ENCODE measurements at places on chromosomes 2 and 18. TPM values are rescaled to one million over a fixed set of nuclear protein-coding genes. Genes with fewer than 3 reads are reported as not detected.

COLEC12 gene
- total RNA-seq: 54.9 TPM

EPHA4 gene
- 20.8 TPM for total RNA-seq

UGT1A3 gene
- not detected for total RNA-seq

DNA sequence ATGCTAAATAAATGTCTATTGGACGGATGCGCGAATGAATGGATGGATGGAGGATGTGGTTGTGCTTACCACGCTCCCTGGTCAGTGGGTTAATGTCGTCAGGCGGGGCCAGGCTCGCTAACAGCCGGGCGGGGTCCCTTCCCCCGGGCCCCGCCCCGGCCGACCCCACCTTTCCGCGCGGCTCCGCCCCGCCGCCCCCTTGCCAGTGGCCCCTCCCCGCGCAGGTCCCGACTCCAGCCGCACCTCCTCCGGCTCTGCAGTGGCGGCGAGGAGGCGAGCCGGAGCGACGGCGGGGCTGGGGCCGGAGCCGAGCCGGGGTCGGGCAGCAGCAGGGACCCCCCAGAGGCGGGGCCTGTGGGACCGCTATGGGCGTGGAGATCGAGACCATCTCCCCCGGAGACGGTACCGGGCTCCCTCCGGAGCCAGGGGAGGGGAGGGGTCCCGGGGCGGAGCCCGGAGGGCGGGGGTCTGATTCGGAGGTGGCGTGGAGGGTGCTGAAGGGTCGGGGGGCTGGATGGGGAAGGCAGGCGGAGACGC lies at the start of gene FKBP1B:
Gene FKBP1B (plus strand): TSS at position 257 of the 537 bp plus-strand sequence. CDS start 109 bp downstream, at position 366.
- DNase-seq: no peak

- peak; percentile 62 for DNase-seq
Measured at GRCh38 chr2:239283961-239284795, 116.6 kb downstream of the HDAC4 start.

GRCh38 chr18:37313624-37314023 lies 252.0 kb downstream of the CELF4 start:
- no peak for DNase-seq

- peak; percentile 85 for DNase-seq
Measured at GRCh38 chr2:1886405-1886992, 142.2 kb upstream of the PXDN start.

DNA sequence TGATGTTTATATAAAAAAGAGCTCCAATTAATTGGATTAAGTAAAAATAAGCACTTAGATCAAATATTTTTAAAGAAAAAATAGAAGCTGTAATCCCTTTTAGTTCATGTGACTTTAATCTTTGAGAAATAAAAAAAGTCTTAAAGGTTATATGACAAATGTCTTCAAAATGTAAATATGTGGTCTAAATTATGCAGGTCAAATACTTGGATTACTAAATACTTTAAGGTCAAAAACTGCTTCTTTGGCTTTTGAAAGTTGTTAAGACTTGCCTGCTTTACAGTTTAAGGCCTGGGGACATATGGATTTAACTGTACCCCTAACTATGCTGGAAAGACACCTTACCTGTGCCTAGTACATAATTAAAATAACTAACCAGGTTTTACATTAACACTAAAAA lies 15.5 kb upstream of the PDK1 start:
- DNase-seq: no peak

DNA sequence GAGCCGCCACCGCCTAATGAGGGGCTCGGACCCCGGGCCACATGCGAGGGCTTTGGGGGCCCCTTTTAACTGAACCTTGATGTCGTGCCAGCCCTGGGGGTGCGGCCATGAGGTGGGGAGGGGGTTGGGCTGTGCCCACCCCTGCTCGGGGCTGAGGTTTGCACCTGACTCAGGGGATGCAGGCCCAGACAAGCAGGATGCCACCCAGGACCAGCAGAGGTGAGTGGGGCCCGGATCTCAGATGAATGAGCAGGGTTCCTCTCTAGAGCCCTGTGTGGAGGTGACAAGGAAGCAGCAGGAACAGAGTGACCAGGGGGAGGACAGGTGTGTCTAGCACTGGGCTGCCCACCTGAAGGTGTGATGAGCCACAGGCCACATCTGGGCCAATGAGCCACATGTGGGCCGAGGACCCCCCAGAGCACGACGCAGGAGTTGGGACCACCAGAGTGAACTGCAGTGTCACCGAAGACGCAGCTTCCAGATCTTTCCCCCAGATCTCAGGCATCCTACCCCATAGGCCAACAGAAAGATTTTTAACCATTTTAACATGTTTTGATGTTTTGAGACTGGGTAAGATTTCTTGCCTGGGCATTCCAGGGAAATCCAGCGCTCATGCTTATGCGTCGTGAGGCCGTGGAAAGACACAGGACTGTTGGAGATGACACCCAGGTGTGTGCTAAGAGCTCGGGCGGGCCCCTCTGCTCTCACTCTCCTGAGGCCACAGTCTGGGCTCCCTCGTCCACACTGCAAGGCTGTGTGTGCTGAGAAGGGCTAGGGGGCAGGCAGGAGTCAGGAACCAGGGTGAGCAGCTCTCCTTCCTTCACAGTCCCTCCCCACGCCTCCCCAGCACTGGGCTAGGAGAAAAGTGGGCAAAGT lies 73.6 kb downstream of the DDX1 start:
- no peak for DNase-seq

DNA sequence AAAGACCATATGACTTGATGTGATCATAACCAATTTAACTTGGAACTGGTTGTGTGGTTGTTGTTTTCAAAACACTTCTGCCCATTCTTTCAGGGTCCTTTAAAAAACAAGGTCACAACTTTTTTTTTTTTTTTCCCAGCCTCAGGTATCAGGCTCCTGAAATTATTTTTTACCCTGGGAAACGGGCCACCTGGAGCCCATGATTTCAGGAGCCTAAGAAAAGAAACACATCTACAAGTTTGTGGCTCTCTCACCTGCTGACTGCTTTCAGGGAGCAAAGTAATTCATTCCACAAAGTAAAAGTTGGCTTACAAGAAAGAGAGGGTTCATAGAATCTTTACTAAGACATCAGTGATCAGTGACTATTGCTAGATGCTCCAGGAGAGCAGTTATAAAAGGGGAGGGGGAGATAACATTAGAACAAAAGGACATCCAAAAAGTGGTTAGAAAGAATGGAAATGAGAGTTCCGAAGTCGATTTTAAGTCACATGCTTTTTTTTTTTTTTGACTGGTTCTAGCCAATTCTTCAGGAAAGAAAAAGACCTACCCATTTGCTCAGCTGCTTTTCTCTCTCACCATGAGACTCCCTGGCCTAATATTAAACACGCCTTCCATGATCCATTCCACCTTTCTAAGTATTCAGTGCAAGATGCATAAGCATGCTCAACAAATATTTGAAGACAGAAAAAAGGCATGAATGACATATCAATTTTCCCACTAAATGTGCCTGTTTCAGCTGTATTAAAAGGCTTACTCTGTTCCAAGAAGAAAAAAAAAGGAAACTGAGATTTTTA lies 267.3 kb downstream of the LRATD1 start:
- no peak for DNase-seq

DNA sequence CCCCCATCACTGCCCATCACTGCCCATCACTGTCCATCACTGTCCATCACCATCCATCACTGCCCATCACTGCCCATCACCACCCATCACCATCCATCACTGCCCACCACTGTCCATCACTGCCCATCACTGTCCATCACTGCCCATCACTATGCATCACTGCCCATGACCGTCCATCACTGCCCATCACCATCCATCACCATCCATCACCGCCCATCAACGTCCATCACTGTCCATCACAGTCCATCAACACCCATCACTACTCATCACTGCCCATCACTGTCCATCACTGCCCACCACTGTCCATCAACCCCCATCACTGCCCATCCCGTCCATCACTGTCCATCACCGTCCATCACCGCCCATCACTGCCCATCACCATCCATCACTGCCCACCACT lies 57.8 kb upstream of the OTOS start:
- DNase-seq: no peak

All from posterior vena cava (tissue), 2 donors.